Activated T-cell treated with anti-CD3 and anti-CD28 coated beads, Interleukin-2, amount 50 U/mL, for 48 hours (primary cell): ENCODE measurements at places on chromosomes 11 and 22.

DNA sequence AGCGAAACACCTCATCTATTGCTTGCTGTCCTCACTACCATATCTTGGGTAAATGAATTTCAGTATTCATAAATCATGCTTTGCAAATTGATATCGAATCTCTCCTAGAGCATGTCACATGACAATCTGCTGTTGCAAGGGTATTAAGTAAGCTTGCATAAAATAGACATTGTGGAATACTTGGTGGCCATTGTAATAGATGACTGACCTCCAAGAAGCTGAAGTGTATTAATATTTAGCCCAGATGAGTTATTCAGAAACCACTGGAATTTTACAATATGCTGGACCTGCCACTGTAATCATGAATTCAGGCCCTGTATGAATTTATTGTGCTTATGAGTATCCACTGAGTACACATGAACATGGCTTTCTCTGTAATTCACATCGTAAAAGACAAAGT is 289.7 kb upstream of the ARHGAP42 start:
- DNase-seq = no peak

DNA sequence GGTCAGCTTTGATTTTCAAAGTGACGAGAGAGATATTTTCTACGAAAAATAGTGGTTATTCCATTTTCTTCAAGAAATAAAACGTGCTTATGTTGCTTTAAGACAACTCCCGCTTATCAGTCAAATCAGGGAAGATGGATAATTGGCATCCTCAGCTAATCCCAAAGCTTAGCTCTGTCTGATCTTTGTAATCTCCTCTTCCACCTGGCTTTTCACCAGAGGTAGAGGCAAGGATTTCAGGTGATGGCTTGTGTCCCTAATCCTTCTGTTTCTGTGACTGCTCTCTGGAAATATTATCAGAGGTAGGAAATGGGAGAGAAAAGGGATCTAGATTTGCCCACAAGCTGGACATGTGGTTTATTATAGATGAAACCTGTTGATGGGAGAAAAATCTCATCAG is 78.9 kb downstream of the DBX1 start:
- DNase-seq = no peak

GRCh38 chr11:76627606-76628005 is 42.9 kb downstream of the LRRC32 start:
- peak; percentile 34 for DNase-seq

DNA sequence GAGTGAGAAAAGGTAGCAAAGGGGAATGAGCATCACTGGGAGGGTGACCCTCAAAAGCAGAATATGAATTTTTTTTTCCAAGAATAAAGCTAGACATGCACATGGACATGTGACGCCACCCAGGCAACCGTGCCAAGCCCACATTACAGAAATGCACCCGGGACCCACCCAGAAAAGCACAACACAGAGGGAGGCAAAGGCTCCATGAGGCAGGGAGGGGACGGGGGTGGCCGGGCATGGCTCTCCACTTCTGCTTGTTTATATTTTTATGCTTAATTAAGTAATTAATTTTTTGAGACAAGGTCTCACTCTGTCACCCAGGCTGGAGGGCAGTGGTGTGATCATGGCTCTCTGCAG is 1524.3 kb downstream of the BRD1 start:
- no peak for DNase-seq

DNA sequence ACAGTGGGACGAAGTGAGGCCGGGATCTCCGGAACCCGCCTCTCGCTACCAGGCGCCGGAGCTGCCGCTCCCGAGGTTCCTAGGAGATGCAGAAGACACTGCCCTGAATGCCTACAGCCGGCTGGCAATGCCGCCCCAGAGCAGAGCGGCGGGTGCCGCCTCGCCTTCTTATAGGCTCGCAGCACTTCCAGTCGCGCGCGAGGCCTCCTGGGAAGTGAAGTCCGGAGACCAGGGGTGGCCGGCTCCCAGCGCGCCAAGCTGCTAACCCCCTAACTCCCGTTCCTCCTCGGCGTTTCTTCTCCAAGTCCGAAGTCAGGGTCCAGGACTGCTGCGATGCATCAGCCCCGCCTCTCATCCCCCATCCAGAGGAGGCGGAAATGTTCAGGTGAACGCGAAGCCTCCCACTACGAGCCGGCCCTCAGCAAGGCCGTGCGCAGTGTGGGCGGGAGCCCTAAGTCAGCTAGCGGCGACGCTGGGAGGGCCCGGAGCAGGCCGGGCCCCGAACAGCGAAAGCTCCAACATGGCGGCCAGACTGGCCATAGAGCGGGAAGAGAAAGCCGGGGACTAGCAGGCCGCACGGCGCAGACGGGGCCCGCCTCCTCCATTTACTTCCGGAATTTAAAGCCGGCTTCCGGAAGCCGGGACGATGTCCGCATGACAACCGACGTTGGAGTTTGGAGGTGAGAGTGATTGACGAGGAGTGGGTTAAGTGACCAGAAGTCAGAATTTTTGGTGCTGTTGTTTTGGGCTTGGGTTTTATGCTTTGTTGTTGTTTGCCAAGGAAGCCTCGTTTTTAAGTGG is at the start of the genes CYB561A3 and TMEM138:
CYB561A3 (minus strand) TSS at position 142 of the 801 bp plus-strand sequence. CDS start 5,169 bp downstream, outside the sequence.
TMEM138 (plus strand) TSS at position 634 of the 801 bp plus-strand sequence. CDS start 2,017 bp downstream, outside the sequence.
- peak; percentile 93 for DNase-seq

GRCh38 chr22:45645150-45645525 is 26.5 kb upstream of the ATXN10 start:
- no peak for DNase-seq

DNA sequence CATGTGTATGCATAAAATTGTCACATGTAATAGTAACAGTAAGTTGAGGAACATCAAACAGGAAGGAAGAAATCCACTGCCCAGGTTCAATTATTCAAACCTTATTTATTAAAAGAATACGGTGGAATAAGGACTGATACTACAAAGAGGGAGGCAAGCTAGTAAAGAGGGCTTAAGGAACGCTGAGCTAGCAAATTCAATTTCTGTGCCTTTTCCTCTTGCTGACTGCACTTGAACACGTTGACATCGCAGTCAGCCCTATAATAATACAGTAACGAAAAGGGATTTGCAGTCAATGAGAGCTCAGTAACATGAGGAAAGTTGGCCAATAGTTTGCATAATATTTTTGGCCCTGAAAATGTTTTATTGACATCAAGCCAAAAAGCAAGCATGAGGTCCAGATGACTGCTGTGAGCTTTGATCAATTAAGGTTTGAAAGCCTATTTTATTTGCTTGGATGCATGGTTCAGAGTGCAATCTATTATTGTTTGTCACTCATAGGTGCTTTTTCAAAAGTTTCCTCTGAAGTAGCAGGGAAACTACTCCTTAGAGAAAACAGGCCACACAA is 861.8 kb downstream of the LRRC4C start:
- no peak for DNase-seq

DNA sequence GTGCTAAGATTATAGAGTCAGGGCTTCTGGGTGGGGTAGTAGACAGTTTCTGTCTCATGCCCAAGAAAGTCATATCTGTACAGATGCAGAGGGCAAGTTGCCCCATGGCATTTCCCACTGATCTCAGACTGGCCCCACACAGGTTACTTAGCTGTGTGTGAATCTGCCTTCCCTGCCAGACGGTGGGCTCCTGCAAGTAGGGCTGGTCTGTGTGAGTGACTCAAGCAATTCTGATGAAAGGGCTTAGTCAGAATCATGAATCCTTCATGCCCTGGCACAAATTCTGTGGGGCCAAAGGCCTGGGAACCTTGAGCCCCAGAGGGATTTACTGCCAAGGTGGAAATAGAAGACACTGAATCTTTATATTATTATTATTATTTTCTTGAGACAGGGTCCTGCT is 30.4 kb downstream of the USH1C start:
- no peak for DNase-seq

GRCh38 chr11:7903940-7904339 is 27.1 kb downstream of the OR10A6 start:
- DNase-seq = no peak

DNA sequence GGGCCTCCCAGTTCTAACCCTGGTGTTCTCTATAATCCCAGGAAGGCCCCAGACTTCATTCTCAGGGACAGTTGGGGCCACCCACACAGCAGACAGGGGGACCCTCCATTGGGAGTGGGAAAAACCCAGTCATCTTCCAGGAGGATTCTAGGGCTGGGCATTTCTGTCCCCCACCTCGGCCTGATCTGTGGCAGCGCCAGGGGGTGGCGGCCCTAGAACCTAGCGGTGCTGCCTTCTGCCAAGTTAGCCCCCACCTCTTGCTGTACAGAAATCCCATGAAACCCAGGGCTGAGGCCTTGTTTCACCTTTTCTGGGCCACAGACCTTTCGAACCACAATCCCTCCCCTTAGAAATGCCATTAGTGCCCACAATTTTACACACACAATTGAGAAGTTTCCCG is 9.6 kb downstream of the CHST1 start:
- DNase-seq = peak; percentile 7
